ENCODE measurements at places on chromosomes 7 and 10.

DNA sequence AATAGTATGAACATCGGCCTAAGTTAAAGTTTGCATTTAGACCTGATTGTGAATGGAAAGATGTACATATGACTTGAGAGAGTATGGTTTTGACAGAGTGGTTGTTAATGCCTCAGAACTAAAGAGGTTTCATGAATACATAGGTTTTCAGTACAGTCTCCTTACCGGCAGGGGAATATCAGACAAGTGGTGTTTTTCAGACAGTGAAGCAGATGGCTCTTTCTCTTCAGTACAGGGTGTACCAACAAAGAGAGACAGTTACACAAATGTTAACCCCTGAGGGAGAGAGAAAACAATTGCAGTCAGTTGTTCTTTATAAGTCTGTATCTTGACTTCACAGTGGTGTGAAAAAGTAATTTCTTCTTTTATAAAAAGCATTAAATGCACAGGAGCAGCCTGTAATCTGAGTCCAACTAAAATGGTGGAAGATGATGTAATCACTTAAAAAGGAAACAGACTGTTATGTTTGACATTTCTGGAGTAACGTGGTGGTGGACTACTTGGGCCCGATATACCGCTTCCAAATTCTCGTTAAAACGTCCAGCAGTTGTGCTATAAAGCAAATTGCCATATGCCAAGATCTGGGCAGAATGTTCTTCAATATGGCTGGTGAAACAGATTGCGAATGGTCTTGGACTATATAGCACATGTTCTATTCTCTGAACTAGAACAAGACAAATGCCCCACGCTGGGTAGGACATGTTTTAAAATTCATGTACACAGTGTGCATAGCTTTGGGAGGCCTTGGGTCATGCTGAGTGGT is 69.2 kb downstream of the SDK1 start:
- DNase-seq: no peak

GRCh38 chr7:121313793-121314676 is 14.8 kb upstream of the WNT16 start:
- DNase-seq: no peak

GRCh38 chr10:47217113-47217512 is 82.9 kb upstream of the GDF10 start:
- no peak for DNase-seq

GRCh38 chr7:69620063-69620462 is 21.8 kb downstream of the AUTS2 start:
- DNase-seq: no peak

DNA sequence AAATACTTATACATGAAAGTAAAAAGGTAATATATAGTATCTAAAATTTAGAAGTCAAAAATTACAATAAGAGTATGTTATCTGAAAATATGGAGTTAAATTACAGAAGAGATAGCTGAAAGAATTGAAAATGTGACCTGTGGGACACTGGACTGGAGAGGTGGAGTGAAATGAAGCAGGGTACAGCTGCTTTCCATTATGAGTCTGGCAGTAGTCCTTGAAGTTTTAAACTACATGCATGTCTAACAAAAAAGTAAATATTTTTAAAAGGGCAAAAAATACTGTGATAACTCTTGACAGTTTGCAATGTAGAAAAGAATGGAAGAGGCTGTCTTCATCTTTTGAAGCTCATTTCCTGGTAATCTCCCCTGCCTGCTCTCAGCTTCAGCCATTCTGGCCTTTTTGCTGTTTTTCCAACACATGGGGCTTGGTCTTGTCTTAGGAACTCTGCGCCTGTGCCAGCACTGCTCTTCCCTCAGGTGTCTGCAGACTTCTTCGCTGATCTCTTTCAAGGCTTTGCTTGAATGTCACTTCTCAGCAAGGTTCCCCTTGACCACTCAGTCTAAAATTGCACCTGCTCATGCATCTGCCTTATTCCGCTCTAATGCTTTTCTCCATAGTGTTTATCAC is 36.9 kb downstream of the PTPRZ1 start:
- DNase-seq: no peak
